Occipital lobe (tissue), 3 donors: ENCODE measurements at places on chromosomes 6 and 20. TPM values are rescaled to one million over a fixed set of nuclear protein-coding genes. Genes with fewer than 3 reads are reported as not detected.

DNA sequence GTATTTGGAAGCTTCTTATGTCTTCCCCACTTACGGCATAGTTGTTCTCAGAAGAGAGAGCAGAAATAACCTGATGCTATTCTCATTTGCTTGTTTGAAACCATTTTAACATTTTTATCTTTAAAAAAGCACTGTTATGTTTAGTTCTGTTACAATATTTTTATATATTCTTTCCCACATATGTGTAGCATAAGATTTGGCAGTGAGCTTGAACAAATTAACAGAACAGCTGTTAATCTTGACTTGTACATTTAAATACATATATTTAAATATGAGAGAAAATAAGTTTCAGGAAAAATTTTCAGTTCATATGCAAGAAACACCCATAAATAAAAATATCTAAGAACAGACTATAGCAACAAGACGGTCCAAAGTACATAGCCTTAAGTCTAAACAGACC lies 431.7 kb upstream of the IRAK1BP1 start:
- no peak for DNase-seq

GRCh38 chr6:227812-228338 lies 64.4 kb upstream of the DUSP22 start:
- no peak for DNase-seq

The ASIP gene
- total RNA-seq = not detected

DNA sequence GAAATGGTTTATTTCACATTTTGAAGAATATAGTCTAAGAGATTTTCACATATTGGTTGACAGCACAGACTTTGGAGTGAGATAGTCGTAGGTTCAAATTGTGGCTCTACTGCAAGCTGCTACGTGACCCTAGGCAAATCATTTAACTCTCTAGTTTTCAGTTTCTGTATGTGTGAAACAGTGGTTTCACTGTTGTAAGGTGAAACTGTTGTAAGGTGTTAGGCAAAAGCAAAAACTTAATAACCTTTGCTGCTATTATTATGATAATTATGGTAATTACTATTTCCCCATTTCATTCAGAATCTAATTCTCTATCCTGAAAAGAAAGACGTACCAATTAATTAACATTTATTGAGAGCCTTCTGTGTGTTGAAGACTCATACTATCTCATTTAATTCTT lies 144.2 kb downstream of the REV3L start:
- no peak for DNase-seq

DNA sequence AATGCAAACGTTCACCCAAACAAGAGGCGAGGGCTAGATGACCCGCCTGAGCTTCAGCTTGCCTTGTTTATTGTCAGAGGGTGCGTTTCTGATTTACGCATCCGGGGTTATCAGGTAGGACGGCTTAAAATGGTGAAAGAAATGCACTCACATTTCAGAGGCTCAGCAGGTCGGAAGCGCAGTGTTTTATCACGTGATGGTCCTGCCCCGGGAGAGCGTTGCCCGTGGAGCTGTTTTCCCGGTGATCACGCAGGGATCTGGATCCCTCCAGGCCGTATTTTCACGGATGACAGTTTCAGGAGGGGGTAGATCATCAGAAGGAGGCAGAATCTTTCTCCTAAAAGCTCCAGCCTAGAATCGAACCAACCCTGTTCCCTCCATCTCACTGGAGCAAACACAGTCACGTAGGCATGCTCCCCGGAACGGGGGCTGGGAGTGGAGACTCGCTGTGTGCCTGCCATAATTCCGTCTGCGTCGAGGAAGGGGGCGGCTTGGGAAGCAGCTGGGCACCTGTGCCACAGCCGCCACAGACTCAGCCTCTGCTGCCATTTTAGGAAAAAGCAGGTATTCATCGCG lies 121.7 kb downstream of the SMOC2 start:
- DNase-seq = no peak

The RALY gene
- 56.8 TPM for total RNA-seq

DNA sequence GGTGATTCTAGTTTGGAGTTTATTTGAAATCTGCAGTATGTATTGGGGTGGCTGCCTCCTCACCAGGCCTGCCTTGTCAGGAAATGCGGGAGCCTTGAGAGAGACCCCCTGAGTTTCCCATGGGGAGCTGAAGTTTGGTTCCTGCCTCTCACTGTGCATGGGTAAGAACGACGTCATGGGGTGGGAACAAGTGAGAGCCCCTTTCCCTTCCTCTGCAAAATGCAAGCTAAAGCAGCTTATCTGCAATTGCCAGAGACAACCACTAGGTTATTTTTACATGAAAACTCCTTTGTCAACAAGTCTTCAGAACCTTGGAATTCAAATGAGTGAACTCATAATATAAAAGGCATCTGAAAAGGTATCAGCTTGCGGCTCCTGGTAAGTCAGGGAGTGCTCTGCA lies 58.4 kb downstream of the TMEM170B start:
- DNase-seq = no peak

The KDM1B gene
- total RNA-seq = 47.4 TPM

- DNase-seq = no peak
These were observed 44.8 kb downstream of the AKAP12 start for GRCh38 chr6:151284548-151285017.

DNA sequence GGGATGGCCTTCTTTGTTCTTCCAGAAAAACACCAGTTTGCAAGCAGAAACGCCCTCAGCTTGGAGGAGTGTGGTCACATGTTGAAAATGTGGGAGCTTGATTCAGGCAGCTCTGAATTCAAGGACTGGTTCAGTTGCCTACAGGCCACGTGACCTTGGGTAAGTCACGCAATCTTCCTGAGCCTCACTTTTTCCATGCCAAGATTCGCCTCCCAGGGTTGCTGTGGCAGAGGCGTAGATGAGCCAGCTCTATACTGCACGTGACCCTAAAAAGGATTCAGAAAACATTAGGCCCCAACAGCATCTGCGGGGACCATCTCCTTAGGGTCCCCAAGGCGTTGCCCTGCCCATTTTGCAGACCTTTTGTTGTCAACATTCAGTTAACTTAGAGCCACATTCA lies 112.0 kb upstream of the SNX9 start:
- DNase-seq = no peak

- no peak for DNase-seq
These were observed 31.4 kb downstream of the STK4 start for GRCh38 chr20:44997668-44998067.

- DNase-seq = no peak
These were observed 34.5 kb upstream of the HBS1L start for GRCh38 chr6:135088818-135089809.

DNA sequence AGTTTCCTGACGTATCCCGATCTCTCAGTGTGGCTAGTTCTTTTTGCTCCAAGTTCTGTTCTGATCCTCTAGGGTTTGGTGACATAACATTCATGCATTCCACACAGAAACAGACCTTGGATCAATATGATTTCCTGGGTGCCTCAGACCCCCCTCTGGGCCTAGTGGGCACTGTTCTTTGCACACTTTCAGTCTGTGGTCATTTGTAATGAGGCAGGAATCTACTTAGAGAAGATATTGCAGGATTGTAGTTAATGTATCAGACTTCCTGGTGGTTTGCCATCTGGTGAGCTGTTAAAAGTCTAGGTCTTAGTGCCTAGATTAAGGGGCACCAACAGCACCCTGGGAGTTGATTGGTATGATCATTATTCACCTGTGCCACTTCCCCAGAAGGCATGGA lies 7.5 kb downstream of the BEND6 start:
- DNase-seq = no peak

The TRMT6 gene
- 5.8 TPM for total RNA-seq

- no peak for DNase-seq
These were observed 21.8 kb downstream of the POM121L2 start for GRCh38 chr6:27290065-27290849.

- DNase-seq = no peak
These were observed 121.4 kb upstream of the DST start for GRCh38 chr6:56764081-56764566.

DNA sequence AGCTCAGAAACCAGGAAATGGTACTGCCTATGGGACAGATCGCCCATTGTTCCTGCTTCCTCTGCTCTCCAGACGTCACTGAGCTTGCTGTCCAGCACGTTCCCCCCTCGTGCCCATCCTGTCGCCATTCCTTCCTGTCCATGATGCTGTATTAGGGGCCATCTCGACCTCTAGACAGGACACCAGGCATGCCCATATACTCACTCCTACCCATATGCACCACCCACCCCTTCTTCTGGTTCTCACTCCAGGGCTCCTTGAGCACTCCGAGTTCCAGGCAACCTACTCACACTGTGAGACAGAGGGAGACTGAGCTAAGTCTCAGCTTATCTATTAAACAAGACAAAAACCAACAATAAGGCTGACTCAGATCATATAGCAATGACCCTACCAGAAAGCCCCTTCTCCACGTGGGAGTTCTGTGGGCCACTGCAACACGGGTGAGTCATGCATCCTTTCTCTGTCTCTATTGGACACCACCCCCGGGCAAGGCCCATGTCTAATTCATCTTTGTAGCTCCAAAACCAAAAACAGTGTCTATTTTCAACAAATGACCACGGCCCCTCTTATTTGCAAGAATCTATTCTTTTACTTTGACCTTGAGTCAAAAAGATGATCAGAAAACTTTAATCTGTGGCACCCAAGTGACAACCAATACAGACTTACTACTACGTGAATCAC lies 65.7 kb downstream of the PSMG4 start:
- no peak for DNase-seq

GRCh38 chr6:125363039-125363823 lies 61.5 kb upstream of the HDDC2 start:
- no peak for DNase-seq

DNA sequence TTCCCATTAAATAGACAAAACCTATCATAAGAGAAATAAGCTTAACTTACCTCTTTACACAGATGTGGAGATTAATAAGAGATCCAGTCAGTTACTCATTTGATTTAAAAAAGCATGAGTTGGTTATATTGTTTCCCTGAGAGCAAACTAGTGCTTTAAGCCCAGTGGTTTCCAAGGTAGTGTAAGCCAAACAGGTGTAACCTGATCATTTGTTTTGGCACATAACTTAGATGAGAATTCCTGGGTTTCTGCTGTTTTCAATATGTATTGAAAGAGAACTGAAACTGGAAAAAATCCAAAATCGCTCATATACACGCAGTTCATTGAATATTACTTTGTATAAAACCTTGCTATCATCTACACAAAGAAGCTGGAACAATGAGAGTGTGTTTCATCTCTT lies 30.5 kb upstream of the SMIM8 start:
- no peak for DNase-seq

The DTD1 gene
- total RNA-seq = 84.2 TPM

DNA sequence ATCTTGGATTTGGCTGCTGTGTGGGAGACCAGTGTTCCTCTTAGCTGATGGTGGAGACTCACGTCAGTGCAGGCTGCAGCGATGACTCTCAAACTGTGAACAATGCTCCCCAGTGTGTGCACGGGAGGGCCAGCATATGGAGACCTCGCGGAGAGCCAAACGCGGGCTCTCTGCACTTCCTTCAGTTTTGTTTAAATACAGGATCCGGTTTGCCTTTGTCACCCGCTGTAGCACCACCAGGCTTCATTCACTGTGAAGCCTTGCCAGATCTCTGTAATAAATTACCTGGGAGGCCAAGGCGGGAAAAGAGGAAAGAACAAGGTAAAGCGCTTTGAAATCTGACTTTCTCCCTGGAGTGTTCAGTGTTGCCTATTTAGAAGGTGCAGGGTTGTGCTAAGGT lies 30.7 kb upstream of the TMEM14A start:
- no peak for DNase-seq

The CST2 gene
- total RNA-seq = not detected

- no peak for DNase-seq
These were observed 4.1 kb downstream of the CCDC170 start for GRCh38 chr6:151497905-151498304.

The LY6G6D gene
- total RNA-seq = not detected

DNA sequence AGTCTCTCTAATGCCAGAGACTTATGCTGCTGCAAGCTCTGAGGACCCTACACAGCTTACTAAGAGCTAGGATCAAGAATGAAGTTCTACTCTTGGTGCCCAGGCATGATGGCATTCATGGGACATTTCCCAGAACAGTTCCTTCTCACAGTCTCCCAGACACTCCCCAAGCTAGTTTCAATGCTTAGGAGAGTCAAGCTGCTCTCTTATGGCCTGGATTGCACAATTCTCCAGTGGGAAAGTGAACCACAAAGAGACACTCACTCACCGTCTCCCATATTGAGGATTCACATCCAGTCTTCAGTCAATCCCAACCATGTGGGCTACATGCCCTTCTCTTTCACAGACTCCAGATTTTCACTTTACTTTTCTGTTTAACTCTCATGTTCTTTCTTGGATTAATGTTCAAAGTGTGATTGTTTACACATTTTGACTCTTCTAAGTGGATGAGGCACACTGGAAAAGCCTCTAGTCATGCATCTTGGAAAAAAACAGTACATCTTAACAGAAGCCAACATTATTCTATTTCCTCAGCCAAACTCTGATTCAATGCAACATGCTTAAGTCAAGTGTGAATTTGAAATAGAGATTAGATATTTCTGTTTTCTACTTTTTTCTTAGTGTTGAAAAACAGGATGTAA lies 447.8 kb upstream of the BTBD3 start:
- DNase-seq = no peak

- no peak for DNase-seq
These were observed 935.1 kb upstream of the SLC35B3 start for GRCh38 chr6:9370480-9370879.
